ENCODE measurements at places on chromosomes 1 and 21. TPM values are rescaled to one million over a fixed set of nuclear protein-coding genes. Genes with fewer than 3 reads are reported as not detected.

GBP5 gene
- total RNA-seq: not detected

OR2L8 gene
- 0.25 TPM for total RNA-seq

EFNA3 gene
- total RNA-seq: 0.50 TPM

ETV3L gene
- total RNA-seq: not detected

ACTN2 gene
- under 0.01 TPM for total RNA-seq

EPHB2 gene
- 5.2 TPM for total RNA-seq

PTPRF gene
- total RNA-seq: 58.4 TPM

SPRR5 gene
- not detected for total RNA-seq

CHI3L2 gene
- 0.22 TPM for total RNA-seq

RPE65 gene
- total RNA-seq: not detected

TADA1 gene
- total RNA-seq: 13.9 TPM

RPTN gene
- total RNA-seq: not detected

UBE2Q1 gene
- 31.7 TPM for total RNA-seq

FMO3 gene
- total RNA-seq: not detected

GCSAML gene
- under 0.01 TPM for total RNA-seq

SERPINC1 gene
- total RNA-seq: 0.12 TPM

RABIF gene
- 3.7 TPM for total RNA-seq

SH2D1B gene
- total RNA-seq: not detected

SHE gene
- 0.12 TPM for total RNA-seq

F13B gene
- not detected for total RNA-seq

REG4 gene
- not detected for total RNA-seq

CORT gene
- not detected for total RNA-seq

CNR2 gene
- not detected for total RNA-seq

HPCAL4 gene
- total RNA-seq: not detected

OPRD1 gene
- not detected for total RNA-seq

DDR2 gene
- total RNA-seq: 316 TPM

RGS8 gene
- under 0.01 TPM for total RNA-seq

TNFRSF8 gene
- 0.37 TPM for total RNA-seq

TCEA3 gene
- total RNA-seq: 6.8 TPM

LRRIQ3 gene
- 0.12 TPM for total RNA-seq

Measured in uterine smooth muscle cell (primary cell).